ENCODE measurements at places on chromosomes 13 and 19.

GRCh38 chr13:21546372-21546771, 57.6 kb downstream of the MICU2 start:
- no peak for DNase-seq

GRCh38 chr19:31892060-31892459, 453.4 kb upstream of the ZNF507 start:
- DNase-seq: no peak

DNA sequence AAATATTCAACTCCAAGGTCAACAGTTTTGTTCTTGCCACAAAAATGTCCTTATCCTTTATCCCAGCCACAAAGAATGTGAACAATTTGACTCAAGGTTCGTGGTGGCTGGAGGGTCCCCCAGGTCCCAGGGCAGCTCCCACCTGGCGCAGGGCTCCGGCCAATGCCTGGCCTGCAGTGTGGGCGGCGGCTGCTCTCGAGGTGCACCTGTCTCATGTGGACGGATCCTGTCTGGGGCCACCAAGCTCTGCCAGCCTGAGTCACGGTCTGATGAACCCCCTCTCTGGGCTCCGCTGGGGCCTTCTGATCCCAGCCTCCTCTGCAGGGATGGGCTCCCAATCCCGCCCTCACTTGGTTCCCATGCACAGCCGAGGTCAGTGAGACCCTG, 49.4 kb downstream of the GAS6 start:
- no peak for DNase-seq

DNA sequence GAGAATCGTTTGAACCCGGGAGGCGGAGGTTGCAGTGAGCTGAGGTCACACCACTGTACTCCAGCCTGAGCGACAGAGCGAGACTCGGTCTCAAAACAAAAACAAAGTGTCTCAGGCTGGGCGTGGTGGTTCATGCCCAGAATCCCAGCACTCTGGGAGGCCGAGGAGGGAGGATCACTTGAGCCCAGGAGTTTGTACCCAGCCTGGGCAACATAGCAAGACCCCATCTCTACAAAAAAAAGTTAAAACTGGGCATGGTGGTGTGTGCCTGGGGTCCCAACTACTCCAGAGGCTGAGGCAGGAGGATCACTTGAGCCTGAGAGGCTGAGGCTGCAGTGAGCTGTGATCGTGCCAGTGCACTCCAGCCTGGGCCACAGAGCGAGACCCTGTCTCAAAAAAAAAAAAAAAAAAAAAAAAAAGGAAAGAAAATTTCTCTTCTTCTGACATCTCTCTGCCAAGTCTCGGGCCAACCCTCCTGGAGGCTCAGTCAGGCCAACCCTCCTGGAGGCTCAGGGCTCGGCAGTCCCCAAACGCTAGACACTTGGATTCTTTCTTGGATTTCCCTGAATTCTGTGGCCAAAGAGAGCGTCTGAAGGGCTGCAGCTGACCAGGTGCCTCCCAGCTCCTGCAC, 26.3 kb downstream of the ARID3A start:
- DNase-seq: no peak

DNA sequence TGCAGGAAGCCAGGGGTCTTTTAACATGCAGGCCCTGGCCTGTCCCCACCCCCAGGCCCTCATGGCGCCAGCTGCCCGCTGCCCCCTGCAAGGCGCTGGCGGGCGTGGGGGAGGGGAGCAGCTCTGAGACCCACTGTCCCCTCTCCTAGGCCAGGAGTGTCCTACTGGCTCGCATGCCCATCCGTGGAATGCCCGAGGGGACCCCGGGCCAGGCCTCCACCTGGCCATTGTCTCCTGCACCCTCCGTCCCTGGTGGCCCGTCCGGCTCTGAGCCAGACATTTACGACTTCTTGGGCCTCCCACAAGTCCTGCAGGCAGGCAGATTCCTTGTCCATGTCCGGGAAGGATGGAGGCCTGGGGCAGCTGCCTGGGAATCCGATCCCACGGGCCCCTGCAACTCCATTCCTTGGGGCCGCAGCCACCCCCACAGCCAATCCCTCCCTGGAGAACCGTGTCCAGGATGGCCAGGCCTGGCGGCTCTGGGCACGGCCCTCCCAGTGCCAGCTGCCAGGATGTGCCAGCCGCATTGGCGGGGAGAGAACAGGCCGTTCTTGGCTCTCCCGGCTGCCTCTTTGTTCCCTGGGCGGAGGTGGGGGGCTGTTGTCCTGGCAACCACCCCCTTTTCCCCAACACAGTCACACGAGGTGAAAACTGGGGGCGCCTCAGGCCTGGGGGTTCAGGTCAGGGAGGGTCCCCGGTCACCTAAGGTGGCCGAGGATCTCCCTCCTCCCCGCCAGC, 10.5 kb upstream of the PLIN3 start:
- peak; percentile 82 for DNase-seq

DNA sequence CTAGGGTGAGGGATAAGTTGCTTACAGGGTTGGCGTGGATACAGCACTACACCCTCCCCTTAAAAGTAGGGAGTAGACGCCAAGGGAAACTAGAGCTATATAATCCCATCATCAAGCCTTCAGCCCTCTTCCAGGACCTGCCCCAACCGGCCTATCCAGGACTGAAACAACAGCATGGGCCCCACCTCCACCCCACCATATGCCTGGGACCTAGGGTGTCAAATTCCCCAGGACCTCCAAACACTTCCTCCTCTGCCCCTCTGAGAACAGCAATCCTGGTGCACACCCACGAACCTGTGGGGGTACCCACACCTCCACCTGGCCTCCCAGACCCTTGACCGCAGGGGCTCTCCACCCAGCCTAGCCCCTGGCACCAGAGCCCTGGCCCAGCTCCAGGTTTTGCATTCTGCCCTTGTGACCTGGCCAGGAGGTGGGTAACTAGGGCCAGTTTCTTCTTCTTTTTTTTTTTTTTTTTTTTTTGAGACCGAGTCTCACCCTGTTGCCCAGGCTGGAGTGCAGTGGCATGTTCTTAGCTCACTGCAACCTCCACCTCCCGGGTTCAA, 1.4 kb upstream of the CYP2F1 start:
- DNase-seq: peak; percentile 35

DNA sequence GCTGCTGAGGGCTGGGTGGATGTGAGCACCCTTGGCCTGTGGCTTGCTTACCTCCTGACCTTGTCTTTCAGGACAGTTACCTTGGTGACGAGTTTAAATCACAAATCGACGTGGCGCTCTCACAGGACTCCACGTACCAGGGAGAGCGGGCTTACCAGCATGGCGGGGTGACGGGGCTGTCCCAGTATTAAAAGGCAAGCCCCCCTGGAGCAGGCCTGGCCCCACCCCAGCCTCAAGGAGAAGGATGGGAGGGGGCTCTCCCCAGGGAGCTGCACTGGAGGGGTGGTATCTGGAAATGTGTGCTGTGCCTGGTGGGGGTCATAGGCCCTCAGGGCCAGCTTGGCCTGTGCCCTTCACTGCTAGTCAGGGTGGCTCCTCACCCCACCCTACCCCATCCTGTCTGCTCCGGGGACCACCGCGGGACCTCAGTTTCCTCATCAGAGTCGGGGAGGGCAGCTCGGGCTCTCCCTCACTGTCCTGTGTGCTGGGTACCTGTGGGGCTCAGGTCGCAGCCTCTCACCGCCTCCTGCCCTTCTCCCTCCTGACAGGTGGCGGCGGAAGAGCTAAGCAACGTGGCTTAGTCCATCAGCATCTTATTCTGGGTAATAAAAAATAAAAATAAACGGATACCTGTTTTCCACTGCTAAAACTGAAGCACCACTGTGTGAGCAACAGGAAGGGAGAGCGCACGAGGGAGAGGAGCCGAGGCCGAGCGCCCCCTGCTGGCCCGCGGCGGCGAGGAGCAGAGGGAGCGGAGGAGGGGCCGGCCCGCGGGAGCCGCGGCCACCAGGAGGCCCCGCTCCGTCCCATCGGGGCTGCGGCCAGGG, 29.8 kb downstream of the CERS1 start:
- DNase-seq: no peak

- DNase-seq: no peak
Observed at GRCh38 chr19:42693760-42694350, 46.4 kb downstream of the PSG3 start.

GRCh38 chr19:51098365-51099046, 9.7 kb downstream of the CTU1 start:
- DNase-seq: no peak

DNA sequence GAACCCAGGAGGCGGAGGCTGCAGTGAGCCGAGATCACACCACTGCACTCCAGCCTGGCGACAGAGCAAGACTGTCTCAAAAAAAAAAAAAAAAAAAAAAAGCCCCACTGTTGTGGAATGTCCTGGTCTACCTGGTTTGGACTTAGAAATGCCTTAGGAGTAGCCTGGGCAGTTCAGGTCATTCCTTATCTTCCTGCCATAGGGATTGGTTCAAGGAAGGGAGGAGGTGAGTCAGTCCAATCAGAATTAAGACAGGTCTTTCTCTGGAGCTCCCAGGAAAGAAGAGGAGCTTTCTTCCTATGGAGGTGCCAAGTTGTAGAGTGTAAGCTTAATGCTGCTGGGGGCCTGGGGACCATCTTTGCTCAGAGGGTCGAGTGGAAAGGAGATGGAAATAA, 44.8 kb downstream of the SIPA1L3 start:
- DNase-seq: no peak

GRCh38 chr13:85373322-85373721, 425.9 kb downstream of the SLITRK6 start:
- no peak for DNase-seq

DNA sequence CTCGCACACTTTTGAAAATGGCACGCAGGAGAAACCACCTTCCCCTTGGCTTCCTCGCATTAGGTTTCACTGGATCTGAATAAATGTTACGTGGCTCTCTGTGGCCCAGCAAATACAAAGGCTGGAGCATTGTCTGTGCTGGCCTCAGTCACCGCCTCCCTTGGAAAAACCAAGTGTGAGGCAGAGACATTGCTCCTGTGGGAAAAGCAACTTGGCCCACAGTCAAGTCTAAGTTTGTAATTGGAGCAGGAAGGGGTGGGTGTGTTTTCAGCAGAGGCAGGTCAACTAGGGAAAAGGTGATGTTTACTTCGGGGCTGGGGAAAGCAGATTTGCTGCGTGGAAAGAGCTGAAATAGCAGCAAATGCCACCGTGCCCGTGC, 101.6 kb downstream of the IRS2 start:
- DNase-seq: no peak
